ENCODE measurements at places on chromosomes 11 and 22.

DNA sequence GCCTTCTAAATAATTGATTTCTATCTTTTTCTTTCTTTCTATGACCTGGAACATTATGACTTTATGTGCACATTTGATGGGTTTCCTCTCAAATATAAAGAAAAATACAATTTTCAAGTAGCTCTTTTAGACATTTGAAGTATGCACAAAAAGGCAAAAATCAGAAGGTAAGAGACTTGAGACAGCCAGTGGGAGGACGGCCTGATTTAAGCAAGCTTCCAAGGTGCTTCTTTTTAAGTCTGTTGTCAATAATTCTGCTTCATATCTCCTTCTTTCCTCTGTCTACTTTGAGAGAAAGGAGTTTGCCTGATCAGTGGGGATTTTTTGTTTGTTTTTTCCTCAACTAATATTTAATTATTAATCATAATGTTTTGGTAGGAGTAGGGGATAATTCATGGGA lies 188.2 kb upstream of the ARHGAP20 start:
- DNase-seq, result no peak

GRCh38 chr22:25167082-25167481 lies 32.6 kb upstream of the CRYBB3 start:
- DNase-seq, result no peak

DNA sequence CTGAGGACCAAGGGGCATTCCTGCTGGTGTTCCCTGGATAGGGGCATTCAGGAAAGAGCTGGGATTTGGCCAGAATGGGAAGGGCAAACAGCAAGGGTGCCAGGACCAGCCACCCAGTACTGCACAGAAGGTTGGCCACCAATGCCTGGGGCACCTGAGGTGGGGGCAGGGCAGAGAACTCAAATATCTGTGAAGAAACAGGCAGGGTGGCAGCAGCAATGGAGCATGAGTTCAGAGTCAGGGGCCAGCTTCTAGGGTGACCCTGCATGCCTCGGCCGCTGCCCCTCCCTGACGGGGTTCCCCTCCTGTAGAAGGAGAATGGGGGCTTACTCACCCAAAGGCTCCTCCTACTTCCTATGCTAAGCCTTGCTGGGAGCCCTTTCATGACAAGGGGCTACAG lies 79.3 kb upstream of the SHANK2 start:
- DNase-seq, result no peak

- DNase-seq, result no peak
Observed at GRCh38 chr11:106466521-106467080, 389.1 kb downstream of the AASDHPPT start.

DNA sequence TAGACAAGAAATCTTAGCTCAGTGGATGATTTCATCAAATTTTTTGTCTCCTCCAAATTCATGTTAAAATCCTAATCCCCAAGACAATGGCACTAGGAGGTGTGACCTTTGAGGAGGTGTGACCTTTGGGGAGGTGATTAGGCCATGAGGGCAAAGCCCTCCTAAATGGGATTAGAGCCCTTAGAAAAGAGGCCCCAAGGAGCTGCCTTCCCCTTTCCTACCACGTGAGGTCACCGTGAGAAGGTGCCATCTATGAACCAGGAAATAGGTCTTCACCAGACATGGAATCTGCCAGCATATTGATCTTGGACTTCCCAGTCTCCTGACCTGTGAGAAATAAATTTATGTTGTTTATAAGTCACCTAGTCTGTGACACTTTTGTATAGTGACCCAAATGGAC lies 138.7 kb downstream of the TRIM29 start:
- no peak for DNase-seq

DNA sequence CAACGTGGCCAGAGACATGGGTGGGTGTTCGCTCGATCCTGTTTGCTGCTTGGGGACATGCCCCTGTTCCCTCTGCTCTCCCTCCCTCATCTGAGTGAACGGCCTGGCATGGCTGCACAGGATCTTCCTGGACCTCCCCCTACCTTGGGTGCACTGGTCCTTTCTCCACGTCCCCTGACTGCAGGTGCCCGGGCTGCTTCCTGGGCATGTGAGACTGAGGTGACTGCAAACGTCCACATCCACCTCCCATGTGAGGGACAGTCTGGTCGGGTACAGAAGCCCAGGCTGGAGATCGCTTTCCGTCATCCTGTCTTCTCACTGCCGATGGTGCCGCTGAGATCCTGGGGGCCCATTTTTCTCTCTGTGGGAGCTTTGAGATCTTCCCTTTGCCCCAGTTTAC lies 11.8 kb downstream of the SULT4A1 start:
- DNase-seq, result no peak

GRCh38 chr11:15720460-15720859 lies 605.7 kb downstream of the INSC start:
- DNase-seq, result no peak

- no peak for DNase-seq
Observed at GRCh38 chr11:94595076-94595475, 27.9 kb downstream of the PIWIL4 start.

DNA sequence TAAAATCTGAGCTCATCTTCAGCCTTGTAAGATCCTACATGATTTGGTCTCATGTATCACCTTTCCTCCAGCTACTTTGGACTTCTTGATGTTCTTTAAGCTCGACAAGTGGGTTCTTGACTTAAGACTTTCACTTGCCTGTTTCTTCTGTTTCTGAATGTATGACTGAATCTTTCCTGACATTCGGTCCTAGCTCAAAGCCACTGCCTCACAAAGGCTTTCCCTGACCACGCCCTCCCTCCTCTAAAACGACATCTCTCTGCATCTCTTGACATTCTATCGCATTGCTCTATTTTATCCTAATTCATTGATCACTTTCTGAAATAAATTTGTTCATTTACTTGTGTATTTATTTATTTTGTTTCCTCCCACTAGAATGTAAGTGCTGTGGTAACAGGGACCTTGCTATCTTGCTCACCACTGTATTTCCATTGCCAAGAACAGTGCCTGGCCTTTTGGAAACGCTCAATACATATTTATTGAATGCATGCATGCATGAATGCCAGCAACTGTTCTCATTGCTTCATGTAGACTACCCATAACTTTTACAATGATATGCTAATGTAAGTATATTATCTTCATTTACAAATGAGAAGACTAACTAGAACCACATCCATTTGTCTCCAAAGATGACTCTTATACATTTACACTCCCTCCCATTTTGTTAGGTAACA lies 43.0 kb downstream of the LMO2 start:
- DNase-seq, result no peak

DNA sequence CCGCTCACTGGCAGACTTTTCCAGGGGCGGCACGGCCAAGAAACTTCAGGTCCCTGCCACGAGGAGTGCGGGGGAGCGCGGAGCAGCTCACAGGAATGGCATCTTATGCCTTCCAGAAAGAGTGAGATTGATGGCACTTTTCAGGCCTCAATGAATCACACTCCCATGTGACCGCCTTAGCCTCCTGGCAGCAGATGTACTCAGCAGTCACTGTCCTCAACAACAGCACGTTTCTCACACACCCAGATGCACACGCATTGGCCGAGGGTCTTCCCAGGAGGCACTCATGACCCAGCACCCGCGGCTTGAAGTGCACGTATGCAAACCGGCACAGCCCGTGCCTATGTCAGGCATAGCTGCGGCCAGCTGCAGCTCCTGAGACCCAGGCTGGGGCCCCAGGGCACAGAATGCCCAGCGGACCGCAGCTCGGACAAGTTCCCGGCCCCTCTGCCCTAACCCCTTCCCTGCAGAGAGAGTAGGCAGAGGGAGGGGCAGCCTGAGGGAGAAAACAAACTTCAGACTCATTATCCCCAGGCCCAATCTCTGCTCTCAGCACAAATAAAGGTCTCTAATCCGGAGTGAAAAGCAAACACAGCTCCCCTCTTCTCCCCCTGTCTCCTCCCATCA lies 48.3 kb downstream of the RPUSD4 start:
- peak; percentile 39 for DNase-seq

DNA sequence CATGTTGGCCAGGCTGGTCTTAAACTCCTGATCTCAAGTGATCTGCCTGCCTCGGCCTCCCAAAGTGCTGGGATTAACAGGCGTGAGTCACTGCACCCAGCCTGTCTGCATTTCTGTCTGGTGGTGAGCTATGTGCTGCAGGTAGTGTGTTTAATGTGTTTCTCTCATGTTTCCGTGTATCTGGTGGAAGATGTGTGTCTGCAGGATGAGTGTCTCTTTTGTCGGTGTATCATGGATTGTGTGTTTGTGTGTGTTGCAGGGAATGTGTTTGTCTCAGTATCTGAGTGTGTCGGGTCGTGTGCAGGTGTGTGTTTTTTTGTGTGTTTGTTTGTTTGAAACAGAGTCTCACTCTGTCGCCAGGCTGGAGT lies 16.1 kb downstream of the SCARF2 start:
- no peak for DNase-seq

DNA sequence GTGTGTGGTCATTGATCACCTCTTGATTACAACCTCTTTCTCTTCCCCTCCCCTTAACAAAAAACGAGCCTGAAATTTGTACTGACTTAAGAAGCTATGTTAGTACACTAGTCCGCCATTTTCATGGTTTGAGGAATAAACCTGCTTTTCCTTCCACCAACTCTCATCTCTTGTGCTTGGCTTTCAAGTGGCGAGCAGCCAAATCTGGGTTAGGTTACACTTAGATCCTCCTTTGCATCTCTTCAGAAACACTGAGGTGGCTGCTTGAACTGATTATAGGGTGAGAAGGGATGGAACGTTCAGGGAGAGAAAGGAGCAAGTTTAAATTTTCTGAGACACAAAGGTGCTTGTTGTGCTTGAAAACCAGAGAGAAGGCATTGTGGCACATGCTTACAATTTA lies 2171.4 kb downstream of the LRRC4C start:
- DNase-seq, result no peak

DNA sequence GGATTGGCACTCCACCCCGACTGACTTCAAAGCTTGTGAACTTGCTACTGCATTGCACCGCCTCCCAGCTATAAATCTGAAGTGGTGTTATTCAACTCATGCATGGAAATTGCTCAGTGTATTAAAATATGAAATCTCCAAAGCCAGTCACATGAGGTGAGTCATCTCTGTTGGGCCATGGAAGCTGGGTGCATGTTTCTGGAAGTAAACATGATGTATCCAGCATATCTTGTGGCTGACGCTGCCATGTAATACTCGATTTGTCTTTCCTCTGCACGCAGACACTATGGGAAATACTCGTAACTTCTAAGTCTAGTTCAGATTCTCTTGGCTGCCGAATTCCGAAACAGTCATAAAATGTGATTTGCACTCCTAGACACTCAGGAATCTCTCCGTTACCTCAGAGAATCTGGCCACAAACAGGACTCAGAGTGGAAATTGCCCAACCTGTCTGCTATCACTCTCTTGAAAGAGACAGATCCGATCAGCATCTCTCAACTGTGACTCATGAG lies 154.9 kb upstream of the MPPED2 start:
- no peak for DNase-seq

GRCh38 chr11:32255841-32256240 lies 165.0 kb downstream of the RCN1 start:
- DNase-seq, result no peak

GRCh38 chr11:133536198-133536597 lies 3.9 kb upstream of the OPCML start:
- no peak for DNase-seq

GRCh38 chr11:66915046-66915832 lies 42.9 kb downstream of the PC start:
- DNase-seq, result no peak

- no peak for DNase-seq
Observed at GRCh38 chr11:115617767-115618166, 113.6 kb upstream of the CADM1 start.

GRCh38 chr11:64697663-64698375 lies 25.2 kb downstream of the NRXN2 start:
- no peak for DNase-seq

- DNase-seq, result no peak
Observed at GRCh38 chr11:45889555-45889954, 4.1 kb downstream of the MAPK8IP1 start.

DNA sequence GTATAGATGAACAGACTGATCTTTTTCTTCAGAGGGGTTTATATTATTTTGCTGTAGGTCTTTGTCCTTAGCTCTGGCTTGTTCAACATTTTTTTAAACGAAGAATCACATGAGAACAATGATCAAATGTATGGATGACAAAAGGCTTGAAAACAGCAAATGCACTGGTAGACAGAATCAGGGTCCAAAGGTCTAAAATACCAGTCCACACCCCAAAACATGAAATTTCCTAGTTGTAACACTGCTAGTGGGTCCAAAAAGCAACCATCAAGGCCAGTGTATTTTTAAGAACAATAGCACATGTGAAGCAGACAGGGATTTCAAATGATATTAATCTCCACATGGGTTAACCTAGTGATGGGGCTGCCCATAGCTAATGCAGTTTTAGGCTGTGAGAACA lies 162.0 kb downstream of the SWAP70 start:
- DNase-seq, result no peak

GRCh38 chr22:35882211-35883030 lies 146.2 kb downstream of the RBFOX2 start:
- DNase-seq, result no peak

GRCh38 chr11:36722421-36722820 lies 124.4 kb upstream of the RAG2 start:
- no peak for DNase-seq

DNA sequence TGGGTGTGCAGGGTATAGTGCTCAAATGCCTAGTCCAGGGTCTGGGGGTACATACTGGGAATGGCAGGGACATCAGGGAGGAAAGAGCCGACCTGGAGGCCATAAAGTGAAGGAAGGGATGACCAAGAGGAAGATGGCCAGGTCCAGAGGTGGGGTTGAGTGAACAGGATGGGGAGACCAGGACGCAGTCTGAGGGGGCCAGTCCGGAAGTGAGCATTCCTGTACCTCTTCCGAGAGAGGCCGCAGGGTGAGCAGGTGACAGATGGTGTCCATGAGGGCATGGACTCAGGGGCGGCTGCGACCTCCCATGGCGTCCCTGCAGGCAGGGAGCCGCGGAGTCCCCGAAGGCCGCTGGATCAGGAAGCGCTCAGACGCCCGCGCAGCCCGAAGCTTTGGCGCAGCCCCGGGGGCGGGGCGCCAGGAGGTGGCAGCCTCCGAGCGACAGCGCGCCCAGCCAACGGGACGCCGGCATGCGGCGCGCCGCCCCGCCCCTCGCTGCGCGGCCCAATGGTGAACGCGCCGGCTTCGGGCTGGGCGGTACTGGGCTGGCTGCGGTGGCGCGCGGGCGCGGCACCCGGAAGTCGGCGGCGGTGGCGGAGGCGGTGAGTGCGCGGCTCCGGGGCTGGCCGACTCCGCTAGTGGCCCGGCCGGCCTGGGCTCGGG lies at the start of gene TANGO2:
TSS of gene TANGO2 (plus strand) at position 578 of the 663 bp plus-strand sequence. CDS start 15,689 bp downstream, outside the sequence.
- DNase-seq, result peak; percentile 94
